ENCODE measurements at places on chromosomes 1 and 21.
A peak's percentile ranks its signal among the peaks of the same experiment; 100 is the strongest.

DNA sequence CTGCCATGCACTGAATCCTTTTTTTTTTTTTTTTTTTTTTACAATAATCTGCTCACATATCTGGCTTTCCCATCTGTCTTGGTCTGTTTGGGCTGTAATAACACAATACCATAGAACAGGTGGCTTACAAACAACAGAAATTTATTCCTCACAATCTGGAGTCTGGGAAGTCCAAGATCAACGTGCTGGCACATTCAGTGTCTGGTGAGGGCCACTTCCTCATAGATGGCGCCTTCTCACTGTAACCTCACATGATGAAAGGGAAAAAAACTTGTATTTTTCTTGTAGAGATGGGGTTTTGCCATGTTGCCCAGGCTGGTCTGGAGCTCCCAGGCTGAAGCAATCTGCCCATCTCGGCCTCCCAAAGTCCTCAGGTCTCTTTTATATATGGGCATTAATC, 13.0 kb upstream of the PARP1 start:
- no peak for DNase-seq

- no peak for DNase-seq
Measured at GRCh38 chr1:111961016-111961415, 28.5 kb downstream of the KCND3 start.

- DNase-seq: peak; percentile 69
Measured at GRCh38 chr1:36458910-36459309, 5.3 kb downstream of the MRPS15 start.

DNA sequence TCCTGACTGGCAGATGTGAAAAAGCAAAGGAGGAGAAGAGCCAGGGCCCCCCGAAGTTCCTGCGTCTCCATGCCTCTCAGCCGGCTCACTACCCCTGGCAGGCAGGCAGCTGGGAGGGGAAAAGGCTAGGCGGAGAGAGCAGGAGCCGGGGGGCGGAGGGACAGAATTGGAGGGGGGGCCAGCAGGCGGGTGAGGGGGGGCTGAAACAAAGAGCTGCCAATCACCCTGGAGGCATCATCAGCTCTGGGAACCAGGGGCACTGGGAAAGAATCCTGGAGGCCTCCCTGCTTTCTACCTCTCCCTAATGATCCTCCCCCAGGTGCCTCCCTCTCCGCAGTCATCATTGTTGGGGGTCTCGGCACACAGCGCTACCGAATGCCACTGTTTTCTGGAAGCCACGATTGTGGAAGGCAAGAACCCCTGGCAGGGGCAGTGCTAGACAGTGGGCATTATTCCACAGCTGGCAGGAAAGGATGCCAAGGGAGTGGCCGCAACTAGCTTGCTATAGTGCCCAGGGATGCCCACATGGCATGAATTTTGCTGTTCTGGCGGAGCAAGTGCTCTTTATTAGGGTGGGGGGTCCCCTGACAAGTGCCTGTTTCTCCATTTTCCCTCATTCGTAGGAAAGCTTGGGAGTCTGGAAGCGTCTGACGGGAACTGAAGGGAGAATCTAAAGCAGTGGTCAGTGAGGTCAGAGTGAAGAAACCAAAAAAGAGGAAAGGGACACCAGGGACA, at the start of gene THBS3:
Gene THBS3 (minus strand): TSS at position 92 of the 735 bp plus-strand sequence. CDS start 21 bp downstream, at position 71.
- DNase-seq: no peak

GRCh38 chr1:203373002-203373401, 22.1 kb upstream of the FMOD start:
- no peak for DNase-seq

GRCh38 chr1:53627031-53627430, 111.9 kb downstream of the GLIS1 start:
- no peak for DNase-seq

DNA sequence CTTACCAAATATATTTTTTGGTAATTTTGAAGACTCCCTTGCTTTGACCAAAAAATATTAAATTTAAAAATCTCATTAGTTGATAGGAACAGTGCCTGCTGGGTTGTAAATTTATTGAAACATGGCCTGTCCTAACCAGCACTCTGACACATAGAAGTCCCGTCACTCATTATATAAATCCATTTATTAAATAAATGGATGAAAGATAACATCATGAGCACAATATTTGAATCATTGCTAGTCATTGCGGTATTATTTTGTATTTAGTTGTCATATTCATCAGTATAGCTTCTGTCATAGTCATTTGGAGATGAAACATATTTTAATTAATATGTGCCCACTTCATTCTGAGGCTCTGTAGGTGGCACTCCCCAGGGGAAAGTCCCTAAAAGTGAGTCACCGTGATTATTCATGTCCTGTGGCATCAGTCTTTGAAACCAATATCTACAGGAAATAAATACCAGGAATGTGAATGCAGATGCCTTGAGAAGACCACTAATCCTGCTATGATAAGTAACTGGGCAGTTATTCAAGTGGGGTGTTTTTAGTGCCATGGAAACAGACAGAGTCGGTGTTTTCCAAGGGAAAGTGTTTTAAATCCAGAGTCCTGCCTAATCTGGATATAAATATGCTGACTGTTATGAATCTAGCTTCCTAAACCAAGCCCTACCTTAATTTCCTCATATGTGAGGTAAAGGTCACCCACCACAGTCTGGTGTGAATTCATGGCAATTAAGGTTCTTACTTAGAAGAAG, 302.0 kb downstream of the DUSP10 start:
- peak; percentile 53 for DNase-seq

DNA sequence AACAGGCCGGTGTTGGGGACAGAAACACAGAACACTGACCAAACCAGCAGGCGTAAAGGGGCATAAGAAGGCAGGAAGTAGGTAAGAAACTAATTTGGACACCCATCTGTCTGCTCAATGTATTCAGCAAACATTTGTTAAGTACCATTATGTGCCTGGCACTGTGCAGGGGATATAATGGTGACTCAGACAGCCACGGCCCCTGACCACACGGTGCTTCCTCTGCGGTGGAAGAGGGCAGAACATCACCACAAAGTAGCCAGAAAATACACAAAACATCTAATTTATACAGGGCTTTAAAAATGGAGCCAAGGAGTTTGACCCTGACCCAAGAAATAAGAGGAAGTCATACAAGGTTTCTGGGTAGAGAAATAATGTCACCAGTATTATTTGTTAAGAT, 12.9 kb downstream of the DNAJC11 start:
- DNase-seq: no peak

DNA sequence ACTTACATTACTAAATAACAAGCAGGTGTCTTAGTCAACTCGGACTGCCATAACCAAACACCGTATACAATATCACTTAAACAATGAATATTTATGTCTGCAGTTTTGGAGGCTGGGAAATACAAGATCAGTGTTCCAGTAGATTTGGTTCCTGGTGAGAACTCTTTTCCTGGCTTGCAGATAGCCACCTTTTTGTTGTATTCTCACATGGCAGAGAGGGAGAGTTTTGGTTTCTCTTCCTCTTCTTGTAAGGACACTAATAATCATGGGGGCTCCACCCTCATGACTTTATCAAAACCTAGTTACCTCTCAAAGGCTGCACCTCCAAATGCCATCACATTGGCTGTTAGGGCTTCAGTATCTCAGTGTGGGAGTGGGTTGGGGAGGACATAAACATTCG, 82.9 kb upstream of the CACYBP start:
- DNase-seq: no peak

DNA sequence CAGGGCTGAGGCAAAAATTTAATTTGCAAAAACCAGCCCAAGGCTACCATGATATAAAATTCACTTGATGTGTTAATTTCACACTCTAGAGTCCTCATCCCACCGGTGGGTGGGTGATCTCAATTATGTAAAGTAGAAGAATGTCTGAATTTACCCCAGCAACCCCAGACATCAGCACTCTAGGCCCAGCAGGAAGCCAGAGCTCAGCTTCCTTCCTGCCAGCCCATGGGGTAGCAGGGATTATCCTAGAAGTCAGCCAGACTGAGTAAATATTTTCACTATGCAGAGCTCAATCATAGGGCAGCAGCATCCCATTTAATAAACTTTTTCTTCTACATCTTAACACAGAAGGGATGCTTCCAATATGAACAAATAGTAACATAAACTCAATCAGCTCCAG, 71.0 kb downstream of the SIPA1L2 start:
- no peak for DNase-seq

- no peak for DNase-seq
Measured at GRCh38 chr1:37258068-37258467, 216.3 kb upstream of the ZC3H12A start.

DNA sequence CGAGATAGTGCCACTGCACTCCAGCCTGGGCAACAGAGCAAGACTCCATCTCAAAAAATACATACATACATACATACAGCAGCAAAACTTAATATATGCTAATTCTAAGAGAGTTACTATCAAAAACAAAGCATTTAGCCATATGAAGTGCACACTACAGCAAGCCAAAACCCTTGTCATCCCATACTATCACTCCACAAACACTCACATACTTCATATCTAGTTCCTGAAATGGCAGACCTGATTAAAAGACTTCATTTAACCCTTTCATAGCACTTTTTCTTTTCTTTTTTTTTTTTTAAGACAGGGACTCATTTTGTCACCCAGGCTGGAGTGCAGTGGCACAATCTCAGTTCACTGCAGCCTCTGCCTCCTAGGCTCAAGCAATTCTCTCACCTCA, 65.6 kb downstream of the COP1 start:
- DNase-seq: no peak

DNA sequence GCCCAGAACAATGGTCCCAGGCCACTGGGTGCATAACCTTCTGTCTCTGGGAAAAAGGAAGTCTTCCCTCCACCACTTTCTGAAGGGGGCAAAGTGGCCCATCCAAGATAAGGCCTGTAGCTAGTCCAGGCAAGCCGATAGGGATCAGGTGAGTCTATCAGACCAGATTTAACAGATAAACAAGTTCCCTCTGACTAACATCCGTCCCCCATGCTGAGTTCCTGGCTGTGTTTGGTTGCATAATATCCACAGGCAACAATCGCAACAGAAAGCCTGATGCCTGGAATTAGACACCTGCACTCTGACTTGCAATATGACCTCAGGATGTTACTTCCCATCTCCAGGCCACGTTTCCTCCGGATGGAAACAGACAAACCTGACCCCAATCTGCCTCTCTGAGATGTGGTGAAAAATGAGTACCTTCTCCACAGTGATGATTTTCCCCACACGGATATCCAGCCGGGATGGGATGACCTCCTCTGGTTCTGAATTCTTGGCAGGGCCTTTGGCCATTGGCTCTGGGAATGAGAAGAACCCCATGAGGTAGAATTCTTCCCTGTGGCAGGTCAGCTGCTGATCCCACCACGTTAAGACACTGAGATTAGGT, 36.4 kb downstream of the YARS1 start:
- DNase-seq: no peak

- DNase-seq: no peak
Measured at GRCh38 chr21:42341776-42342542, 8.8 kb downstream of the TFF2 start.

DNA sequence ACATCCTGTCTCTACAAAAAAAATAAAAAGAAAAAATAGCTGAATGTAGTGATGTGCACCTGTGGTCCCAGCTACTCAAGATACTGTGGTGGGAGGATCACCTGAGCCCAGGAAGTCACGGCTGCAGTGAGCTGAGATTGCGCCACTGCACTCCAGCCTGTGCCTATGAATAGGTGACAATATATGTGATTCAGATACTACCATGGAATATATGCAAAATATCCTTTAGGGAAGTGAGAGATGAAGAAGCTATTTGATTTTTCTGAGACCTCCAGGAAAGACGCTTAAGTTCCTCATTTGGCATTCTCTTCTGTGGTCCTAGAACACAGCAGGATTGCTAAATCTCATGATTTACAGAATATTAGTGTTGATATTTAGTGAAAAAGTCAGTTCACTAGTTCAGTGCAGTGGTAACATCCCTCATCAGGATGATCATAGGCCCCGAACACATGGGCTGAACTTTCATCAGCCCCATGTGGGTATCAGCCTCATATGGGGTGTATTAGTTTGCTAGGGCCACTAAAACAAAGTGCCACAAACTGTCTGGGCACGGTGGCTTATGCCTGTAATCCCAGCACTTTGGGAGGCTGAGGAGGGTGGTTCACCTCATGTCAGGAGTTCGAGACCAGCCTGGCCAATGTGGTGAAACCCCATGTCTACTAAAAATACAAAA, 6.0 kb upstream of the VASH2 start:
- no peak for DNase-seq

GRCh38 chr1:60173729-60174505, 100.3 kb upstream of the C1orf87 start:
- no peak for DNase-seq

DNA sequence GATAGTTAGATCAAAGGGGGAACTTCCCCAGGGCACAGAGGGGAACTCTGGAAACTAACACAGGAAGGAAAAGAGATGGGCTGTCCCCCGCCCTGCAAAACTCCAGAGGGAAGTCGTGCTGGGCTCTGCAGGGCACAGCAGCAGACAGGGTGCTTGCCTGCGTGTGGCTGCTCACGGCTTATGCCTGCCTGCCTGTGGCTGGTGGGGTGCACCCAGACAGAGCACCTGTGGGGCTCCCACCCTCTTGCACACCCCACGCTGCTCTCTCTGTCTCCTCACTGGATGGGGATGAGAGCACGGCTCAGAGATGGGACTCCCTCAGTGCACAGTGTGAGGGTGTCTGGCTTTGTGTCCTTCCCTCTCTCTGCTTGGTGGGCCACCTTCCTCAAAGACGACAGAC, 13.5 kb upstream of the ETV3L start:
- no peak for DNase-seq

- DNase-seq: no peak
Measured at GRCh38 chr21:29405503-29406122, 106.9 kb downstream of the BACH1 start.

- DNase-seq: no peak
Measured at GRCh38 chr1:7384679-7385078, 386.4 kb upstream of the VAMP3 start.
